Stimulated activated CD4-positive, alpha-beta T cell treated with anti-CD3 and anti-CD28 coated beads, TNF-alpha, amount 100 ng/mL, for 48 hours (primary cell): ENCODE measurements at places on chromosomes 2 and 18.
A peak's percentile ranks its signal among the peaks of the same experiment; 100 is the strongest.

DNA sequence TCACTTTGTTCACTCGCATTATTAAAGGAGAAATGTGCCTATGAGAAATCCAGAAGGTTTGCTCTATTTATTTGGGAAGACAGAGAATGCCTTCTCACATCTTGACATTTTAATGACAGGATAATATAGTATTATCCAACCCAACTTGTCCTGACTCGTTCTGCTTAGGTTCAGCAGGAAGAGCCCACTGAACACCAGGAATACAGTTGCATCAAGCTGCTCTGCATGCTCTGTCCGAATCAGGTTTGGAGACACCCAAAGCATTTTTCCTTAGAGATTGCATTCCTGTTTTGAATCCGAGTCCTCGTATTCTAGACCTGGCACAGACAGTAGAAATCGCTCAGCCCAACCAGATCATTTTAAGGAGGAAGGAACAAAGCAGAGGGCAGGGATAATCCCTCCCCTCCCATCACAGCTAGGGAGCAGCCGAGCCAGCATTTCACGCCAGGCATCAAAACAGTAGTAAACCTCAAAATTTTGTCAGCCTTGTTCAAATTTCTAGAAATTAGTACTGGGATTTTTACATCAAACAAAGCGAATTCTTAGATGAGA is 837.4 kb upstream of the ID2 start:
- no peak for DNase-seq

GRCh38 chr2:27095745-27096651 is 9.4 kb downstream of the KHK start:
- DNase-seq, result no peak

- no peak for DNase-seq
Measured at GRCh38 chr2:85834466-85834865, 54.3 kb downstream of the ST3GAL5 start.

GRCh38 chr2:223618172-223619035 is 16.2 kb upstream of the SCG2 start:
- no peak for DNase-seq

DNA sequence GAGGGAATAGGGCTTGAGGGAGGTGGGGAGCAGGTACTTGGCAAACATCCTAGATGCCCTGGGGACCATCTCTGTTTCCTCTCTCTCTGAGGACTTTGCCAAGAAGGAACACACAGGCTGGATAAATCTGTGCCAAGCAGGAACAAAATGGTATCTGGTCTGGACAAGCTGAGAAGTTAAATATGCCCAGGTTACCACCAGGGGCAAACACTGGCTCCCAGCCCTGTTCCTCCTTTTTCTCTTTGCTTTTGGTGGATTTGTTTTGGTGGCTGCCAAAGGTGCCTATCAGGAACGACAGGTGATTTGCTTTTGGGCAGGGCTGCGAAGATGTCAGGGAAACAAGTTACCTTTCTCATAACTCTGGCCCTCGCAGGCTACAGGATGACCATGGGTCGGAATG is 227.5 kb upstream of the SMAD2 start:
- no peak for DNase-seq

- no peak for DNase-seq
Measured at GRCh38 chr18:48022531-48023329, 92.3 kb upstream of the SMAD2 start.

DNA sequence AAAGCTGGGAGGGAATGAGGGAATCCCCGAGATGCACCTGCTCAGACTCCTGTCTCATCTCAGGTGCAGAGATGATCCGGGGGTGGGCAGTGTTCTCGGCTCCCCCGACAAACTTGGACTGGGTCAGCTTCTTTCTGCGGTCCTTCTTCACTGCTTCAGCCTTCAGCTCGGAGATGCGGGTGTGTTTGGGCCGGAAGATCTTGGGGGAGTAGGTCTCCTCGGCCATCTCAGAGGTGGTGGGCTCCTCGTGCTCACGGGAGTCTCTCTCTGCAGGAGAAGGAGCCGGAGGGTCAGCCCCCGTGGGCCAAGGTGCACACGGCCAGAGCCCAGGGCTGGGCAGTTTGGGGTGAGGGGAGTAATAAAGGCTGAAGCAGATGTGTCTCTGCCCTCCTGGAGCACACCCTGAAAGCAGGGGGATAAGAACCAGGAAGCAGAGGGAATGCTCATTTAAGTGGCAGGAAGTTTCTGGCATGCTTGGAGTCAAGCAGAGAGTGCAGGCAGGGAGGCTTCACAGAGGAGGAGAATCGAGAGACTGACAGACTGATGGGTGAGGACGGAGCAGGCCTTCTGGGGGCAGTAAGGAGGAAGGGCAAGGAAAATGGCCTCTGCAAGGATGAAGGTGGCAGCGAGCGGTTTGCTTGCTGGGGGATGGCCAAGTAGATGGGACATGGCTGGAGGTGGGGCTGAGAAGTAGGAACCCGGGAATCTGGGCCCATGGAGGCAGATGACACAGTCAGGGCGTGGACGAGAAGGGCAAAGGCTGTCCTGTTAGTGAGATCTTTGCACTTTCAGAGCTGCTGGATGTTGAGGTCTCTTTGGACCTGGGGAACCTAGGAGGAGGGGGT is 16.3 kb downstream of the IGFBP5 start:
- no peak for DNase-seq

DNA sequence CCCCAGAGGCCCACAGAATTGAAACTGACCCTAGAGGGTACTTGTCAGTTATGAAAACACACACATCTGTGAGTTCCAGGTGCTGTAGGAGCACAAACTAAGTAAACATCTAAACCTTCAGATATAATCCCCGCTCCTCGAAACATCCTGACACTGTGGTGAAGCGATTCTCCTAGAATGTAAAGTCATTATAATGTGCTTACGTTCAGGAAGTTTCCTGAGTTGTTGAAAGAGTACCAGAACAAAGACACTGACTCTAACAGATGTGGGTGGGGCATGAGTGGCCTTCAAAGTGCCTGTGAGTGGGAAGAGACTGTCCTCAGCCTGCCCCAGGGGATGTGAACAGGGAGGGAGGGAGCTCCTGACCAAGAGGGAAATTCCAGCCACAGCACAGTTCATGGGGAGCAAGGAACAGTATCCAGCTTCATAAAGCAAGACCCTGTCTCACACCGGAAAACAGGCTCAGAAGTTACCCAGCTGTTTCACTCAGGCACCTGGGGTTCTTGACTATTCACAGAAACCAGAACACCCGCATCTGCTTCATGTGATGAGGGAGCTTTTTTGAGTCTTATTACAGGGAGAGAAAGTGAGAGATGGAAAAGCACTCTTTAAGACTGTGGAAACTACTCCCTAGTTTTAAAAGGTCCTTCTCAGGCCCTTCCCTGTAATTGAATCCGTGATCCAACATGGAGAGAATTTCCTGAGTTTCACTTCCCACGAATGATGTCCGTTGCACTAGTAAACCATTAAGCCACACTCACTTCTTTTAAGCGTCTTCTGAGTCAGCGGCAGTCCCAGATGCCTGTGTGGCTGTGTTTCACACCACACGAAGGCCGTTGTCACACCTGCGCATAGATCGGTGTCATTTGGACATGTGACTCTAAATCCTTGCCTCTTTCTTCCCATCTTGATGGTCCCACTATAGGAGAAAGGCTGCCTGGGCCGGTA is 88.6 kb upstream of the EML6 start:
- no peak for DNase-seq

- DNase-seq, result no peak
Measured at GRCh38 chr2:28178946-28179345, 213.7 kb upstream of the FOSL2 start.

- no peak for DNase-seq
Measured at GRCh38 chr18:9140984-9141383, 4.4 kb downstream of the ANKRD12 start.

GRCh38 chr2:220533485-220533884 is 906.1 kb downstream of the SLC4A3 start:
- DNase-seq, result peak; percentile 1

- no peak for DNase-seq
Measured at GRCh38 chr2:97741686-97742085, 28.3 kb downstream of the ZAP70 start.

- DNase-seq, result no peak
Measured at GRCh38 chr18:33934258-33934657, 290.5 kb downstream of the NOL4 start.

DNA sequence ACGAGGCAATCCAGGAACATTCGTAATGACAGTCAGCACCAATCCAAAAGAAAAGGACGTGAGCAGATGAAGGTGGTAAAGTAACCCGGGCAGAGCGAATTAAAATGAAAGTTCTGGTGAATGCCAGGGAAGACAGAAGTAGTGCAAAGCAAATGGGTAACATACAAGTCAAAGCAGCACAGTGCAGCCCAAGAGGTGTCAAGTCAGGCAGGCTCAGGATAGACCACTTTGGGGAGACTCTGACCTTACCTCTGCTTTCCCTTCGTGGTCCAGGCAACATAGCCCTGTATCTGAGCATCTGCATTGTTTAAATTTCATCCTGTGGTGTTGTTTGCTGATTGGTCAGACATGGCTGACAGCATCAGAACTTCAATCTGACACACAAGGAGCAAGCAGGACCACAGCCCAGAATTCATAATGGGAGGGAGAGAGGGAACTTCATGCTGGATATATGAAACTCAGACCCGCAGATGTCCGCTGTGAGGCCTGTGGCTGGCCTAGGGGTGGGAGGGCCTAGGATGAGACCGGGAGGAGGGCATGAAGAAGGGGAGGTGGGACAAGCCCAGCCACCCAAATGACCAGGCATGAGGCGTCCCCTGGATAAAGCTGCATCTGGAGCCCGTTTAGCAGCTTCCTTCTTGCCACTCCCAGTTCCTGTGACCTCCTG is 285.7 kb downstream of the TCF4 start:
- DNase-seq, result no peak

DNA sequence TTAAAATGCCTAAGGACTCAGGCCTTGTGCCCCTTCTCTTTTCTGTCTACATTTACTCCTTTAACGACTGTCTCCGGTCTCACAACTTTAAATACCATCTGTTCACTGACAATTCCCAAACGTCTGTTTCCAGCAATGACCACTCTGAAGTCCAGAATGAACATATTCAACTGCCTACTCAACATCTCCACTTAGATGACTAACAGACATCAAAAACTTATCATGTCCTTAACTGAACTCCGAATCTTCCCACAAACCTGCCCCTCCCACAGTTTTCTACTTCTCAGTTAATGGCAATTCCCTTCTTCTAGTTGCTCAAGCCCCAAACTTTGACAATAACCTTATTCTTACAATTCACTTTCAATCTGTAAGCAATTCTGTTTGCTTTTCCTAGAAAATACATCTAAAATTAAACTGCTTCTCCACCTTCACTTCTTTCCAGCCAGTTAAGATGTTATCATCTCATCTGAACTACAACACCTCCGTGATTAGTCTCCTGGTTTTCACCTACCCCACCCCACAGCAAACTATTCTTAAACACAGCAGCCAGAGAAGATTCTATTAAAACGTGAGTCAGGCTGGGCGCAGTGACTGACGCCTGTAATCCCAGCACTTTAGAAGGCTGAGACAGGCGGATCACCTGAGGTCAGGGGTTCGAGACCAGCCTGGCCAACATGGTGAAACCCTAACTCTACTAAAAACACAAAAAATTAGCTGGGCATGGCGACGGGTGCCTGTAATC is 2.8 kb downstream of the C1D start:
- no peak for DNase-seq

- no peak for DNase-seq
Measured at GRCh38 chr2:134917888-134918525, 615 bp upstream of the CCNT2 start.

DNA sequence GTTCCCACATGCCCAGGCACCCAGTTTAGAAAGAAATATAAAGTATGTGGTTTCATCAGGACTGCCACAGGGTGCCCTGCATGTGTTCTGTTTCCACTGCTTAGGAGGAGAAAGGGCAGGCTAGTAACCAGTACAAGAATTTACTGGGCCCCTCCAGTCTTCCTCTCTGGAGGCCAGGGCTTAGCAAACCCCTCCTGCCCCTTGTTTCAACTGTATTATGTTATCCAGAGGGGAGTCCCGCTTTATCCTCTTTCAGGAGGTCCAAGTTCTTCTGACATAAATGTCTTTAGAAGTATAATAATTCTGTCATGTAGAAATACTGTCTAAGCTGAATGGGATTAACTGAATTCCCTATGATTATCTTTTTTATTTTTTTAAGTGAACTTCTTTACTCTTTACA is 132.1 kb downstream of the WDSUB1 start:
- DNase-seq, result no peak

DNA sequence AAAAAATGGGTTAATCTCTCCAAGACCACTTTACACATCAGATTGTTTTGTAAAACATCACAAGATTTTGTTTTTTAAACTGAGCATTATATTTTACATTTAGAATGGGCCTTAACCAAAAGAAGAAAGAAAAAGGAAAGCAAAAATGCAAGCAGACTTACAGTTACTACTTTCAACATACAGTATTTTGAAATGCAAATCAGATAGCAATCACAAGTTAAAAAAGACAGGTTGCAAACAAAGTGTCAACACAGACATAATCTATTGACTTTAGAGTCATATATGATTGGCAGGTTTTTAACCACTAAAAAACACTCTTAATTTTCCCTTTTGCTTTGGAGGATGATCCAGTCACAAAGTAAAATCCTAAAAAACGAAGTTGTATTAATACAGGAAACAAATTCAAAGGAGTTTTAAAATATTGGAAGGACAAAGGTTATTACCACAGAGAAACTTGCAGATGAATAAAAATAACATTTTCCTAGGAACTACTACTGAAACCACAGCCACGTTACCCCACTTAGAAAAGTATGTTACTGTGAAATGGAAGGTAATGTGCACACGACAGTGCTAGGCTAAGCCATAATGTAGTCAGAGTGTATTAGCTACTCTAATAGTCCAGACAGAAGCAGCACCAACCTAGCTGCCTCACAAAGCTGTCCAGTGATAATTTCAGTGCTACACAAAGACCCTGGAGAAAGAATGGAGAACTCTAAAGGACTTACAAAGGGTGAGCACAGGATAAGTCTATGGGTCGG is 22.9 kb downstream of the DARS1 start:
- DNase-seq, result no peak

- no peak for DNase-seq
Measured at GRCh38 chr2:230913406-230914143, 11.5 kb downstream of the GPR55 start.

DNA sequence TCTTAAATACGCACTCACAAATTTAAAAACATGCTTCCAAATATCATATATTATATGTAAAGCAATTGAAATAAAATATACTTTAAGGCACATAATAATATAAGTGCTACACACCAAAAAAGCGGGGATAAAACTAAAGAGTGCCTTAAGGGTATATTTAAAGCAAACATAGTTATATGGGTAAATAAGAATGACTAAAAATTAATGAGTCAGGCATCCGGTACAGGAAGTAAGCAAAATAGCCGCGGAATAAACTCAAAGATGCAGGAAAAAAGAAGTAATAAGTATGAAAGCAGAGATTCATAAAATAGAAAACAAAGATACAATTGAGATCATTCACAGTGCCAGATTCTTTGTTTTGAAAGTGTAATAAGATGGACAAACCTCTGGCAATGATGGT is 503.5 kb upstream of the SOX11 start:
- no peak for DNase-seq

GRCh38 chr18:55381277-55381676 is 206.7 kb downstream of the TCF4 start:
- no peak for DNase-seq

- no peak for DNase-seq
Measured at GRCh38 chr2:197368412-197368811, 57.8 kb upstream of the ANKRD44 start.
